Effector CD8-positive, alpha-beta T cell (primary cell): ENCODE measurements at places on chromosomes 11 and 22.

- no peak for DNase-seq
Measured at GRCh38 chr22:36334081-36334820, 53.5 kb downstream of the MYH9 start.

DNA sequence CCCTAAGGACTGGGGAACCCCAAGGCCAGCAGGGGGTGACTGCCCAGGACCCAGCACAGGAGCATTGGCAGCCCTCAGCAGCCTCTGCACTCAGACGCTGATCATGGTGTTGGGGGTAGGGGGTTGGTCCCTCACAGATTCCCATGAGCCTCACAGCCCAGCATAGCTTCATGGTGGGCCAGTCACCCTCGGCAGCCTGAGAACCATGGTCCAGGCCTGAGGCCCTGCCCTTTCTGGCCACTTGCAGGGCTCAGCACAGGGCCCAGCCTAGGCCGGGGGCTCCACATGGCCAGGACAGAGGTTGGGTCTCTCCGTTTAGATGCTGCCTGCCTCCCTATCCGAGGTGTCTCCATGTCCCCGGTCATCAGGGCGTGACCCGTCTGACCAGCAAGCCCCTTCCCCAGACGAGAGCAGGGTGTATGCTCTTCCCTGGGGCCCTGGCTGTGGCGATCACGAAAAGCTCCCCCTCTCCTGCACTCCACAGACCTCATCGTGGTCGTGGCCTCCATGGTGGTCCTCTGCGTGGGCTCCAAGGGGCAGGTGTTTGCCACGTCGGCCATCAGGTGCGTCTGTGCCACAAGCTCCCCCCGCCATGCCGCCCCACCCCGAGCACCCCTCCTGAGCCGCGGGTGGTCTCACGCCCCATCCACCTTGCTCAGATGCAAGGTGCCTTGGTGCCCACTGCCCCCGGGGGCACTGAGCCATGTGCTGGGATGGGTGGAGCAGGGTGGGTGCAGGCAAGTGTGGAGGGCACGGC, 126.2 kb downstream of the KCNQ1 start:
- DNase-seq, result no peak

DNA sequence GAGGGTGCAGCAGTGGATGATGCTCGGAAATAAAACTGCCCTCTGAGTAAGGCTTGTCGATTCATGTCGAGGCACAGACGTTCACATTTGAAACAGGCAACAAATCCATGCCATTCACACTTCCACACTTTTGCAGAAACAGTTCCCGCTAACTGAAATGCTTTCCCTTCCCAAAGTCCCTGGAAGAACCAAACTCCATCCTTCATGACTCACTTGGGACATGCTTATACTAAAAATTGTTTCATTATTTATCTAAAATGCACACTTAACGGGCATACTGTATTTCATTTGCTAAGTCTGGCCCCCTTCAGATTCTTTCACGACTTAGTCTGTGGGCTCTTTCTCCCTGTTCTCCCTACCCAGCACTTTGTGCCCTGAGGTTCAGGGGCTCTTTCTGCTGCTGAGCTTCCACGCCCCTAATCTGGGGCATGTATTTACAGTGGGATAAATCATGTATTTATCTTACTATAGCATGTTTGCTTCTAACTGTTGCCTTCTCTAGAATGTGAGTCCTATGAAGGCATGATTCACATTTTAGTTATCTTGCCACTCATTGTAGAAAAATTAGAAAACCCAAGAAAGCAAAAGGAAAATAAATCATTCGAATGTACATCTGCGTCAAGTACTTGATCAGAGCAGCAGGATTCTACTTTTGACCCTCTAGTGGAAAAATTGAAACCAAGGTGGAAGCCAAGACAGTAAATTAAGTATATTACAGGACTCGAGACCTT, 12.5 kb downstream of the SCGB1A1 start:
- no peak for DNase-seq

DNA sequence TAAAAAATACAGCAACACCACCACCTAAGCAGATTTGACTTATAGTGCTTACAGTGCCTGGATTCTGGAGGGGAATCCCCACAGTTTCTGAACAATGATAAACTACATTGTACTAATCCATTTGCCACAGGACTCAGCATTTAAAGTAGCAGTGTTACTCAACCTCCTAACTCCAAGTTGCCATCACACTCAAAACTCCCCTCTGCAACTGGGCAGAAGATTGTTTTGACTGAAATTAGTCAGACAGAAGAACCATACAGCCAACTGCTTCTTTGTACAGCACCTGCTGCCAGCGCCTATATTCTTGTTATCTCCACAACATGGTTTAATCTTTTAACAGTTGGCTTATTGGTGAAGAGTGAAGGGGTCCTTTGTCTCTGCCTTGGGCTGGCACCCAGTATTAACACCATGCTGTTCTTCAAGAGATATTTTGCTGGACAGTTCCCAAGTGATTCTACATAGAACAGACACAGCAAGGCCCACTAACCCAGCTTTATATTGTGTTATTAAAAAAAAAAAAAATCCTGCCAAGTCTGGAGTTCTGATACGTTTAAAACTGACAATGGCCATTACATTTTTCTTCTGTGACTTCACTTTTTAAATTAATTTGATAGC, 273.2 kb downstream of the DCDC1 start:
- DNase-seq, result no peak

DNA sequence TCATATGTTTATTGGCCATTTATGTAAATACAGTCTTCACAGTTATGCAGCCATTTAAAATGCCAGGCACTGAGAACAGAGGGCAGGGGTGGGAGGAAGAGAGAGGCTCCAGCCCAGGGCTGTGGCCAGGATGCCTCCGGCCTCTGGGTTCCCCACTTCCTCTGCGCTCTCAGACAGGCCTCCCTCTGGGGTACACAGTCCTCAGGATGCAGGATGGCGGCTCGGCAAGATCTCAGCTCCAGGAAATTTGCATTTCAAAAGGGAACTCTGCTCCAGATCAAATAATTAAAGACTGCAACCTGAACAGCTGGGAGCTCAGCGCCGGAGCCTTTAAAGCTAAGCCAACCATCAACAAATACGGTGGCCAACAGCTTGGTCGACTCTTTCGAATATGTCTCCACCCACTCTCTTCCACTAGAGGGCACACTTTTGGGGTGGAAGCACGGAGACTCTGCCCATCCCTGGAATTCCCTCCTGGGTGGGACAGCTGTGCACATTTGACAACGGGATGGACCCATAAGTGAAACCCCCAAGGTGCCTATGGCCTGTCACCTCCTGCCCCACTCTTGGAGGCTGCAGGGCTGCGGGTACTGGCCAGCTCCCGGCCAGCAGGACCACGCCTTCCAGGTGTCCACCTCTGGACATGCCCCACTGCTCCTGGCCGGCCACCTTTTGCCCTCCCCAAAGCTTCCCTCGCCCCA, 1044.7 kb downstream of the BRD1 start:
- no peak for DNase-seq

DNA sequence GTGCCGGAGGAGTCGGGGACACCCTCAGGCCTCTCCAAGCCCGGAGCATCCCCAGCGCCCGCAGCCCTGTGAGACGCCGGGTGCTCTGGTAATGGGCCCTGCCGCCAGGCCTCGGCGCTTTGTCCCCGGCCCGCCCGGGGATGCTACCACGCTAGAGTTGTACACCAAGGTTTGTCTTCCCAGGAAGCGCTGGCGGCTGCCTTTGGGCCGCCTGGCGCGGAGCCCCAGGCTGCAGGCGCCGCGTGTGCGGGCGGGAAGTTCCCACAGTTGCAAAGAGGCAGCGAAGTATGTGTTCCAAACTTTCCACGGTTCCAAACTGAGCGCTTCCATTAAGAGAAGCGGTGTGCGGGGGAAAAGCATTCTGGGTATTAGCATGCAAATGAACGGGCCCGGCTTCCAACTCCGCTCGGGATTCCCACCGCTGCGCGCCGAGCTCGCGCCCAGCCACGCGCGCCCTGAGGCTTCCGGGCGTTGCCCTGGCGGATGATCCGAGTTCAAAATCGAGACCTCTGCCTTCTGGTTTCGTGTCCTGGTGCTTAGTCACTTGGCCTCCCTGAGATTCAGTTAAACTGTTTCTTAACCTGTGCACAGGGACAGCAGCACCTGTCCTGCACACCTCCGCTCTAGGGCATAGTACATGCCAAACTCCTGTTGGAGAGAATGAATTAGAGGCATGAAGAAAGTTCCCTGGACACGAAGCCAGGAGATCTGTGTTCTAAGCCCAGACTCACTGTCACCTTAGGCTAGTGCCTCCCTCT, 1.3 kb upstream of the PATZ1 start:
- peak; percentile 29 for DNase-seq

GRCh38 chr11:63023841-63024648, 8.4 kb upstream of the SLC22A8 start:
- DNase-seq, result peak; percentile 73

- DNase-seq, result no peak
Measured at GRCh38 chr11:134819041-134819440, 407.0 kb upstream of the B3GAT1 start.

DNA sequence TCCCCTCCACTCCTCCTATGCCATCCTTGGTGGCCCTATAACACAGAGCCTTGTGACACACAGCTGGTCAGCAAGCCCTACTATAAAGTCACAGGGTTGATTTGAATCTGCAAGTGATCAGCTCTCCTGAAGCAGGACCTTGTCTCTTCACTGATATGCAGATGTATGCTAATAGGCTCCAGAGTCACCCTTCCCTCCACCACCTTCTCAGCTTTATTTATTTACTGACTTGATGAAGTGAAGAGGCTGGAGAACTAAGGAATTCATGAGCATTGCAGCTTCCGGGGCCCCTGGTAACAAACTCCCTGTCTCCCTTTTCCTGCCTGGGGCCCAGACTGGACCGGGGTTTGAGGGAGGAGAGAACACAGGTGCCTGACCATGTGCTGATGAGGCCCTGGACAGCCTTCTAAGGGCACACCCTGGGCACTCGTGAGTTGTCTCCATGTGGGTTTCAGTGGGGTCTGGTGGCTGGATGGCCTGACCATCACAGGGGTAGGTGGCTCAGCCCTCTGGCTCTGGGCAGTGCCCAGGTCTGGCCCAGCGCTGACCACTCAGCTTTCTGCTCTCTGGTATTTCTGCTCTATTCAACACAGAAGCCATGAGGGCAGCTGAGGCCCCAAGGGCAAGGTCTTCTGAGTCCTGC, 307.5 kb downstream of the NTM start:
- DNase-seq, result no peak

DNA sequence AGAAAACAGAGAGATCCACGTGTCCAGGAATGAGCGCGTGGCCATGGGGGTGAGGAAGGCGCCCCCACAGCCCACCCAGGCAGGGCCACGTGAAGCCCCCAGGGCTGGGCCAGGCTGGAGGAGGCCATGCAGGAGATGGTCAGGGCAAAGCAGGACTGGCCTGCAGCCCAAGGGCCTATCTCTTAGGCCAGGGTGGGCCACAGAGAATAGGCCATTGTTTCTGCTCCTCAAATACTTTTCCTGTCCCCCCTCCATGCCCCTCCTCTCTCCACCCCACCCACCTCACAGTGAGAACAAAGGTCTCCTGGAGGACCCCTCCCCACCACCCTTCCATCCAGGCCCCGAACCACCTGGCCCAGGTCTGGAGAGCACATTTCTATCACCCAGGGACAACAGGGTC, 8.3 kb upstream of the CDC42EP1 start:
- DNase-seq, result no peak

- DNase-seq, result no peak
Measured at GRCh38 chr22:31841078-31841827, 87.4 kb downstream of the DEPDC5 start.

GRCh38 chr22:32232191-32232830, 22.8 kb downstream of the SLC5A4 start:
- no peak for DNase-seq

DNA sequence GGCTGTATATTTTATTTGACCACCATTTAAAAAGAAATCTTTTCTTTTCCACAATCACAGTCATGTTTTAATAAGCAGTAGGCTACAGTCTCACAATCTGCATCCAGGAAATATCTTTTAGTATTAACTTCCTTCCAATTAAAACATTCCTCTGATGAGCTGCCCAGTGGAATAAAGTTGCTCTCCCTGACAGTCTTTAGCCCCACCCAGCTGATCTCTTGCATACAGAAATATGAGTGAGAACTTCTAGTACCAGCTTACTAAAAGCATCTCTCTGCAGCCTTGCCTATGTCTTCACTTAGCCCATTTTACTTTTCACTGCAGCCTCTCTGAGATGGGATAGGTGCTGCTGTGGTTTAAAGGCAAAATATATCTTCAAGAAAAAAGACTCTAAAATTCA, 143.4 kb upstream of the ANO3 start:
- no peak for DNase-seq

DNA sequence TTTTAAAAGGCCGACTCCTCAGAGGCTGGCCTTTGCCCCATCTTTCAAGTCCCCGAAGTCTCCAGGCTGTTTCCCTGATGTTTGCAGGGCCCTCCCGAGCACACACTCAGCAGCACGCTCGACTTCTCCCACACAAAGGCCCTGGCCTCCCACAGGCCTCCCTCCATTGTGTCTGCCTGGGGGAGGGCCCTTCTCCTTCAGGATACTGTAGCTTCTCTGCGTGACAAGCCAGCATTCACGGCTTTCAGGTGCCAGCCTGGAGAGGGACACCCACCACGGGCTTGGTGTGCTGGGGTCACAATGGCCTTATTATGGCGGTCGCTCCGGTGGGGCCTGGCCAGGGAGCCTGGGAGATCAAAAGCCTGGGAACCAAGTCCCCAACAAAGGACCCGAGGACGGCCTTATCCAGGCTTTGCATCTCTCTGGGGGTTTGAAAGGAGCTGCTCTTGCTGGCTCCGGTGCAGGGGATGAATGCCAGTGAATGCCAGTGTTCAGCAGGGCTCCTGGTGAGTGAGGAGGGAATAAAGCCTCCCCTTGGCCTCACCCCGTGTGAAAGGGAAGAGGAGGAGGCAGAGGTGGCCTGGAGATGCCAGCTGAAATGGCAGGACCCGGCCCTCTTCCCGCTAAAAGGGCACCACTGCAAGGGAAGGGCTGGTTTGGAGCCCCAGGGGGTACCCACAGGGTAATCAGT, 55.0 kb downstream of the TRAF6 start:
- no peak for DNase-seq

GRCh38 chr11:19281041-19281440, 40.3 kb upstream of the E2F8 start:
- DNase-seq, result no peak

- no peak for DNase-seq
Measured at GRCh38 chr11:113281052-113281725, 33.2 kb upstream of the TTC12 start.

DNA sequence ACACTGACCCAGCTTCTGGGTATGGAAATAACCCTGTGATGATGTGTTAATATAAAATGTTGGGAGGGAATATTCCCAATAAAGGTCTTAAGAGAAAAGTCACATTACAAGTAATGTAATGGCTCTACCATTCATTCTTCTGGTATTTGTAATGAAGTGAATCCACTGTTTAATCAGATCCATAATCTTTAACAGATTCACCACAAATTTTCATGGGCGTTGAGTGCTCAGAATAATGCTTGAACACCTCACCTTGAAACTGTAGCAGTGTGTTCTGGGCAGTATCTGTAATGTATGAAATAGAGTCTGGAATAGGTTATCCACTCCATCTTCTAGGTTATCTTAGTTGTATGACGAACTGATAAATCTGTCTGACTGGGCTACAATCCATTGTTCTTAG, 26.6 kb upstream of the CRTAM start:
- no peak for DNase-seq

DNA sequence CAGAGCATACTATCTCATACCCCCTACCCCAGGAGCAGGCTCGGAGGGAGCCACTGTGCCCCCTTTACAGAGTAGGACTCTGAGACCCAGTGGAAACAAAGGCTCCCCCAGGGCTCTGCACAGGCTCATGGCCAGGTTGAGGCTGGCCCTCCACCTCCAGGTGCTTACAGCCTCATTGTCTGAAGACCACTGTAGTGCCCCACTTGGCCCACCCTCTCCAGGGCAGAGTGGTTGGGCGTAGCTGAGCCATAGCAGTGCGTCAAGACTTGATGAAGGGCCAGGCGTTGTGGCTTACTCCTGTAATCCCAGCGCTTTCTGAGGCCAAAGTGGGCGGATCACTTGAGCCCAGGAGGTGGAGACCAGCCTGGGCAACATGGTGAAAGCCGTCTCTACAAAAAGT, 1.7 kb downstream of the ANKRD13D start:
- DNase-seq, result no peak
